ENCODE measurements at places on chromosomes 6 and 20.

GRCh38 chr6:116387374-116387773 lies 16.6 kb downstream of the DSE start:
- no peak for DNase-seq

DNA sequence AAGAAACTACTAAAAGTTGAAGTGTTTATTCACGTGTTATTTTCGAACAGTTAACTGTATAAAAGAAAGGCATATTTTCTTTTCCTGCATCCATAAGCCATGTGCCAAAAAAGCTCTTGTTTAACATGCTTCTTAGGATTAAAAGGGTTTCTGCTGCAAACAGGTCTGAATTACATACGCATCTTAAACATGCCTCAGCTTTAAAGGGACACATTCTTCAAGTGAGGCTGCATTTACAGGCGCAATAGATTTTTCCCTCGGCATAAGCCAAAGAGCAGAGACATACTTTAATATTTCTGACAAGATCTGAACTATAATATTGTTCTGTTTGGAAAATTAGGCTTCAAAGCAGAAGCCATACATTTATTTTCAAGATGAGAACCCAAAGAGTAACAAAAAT lies 39.4 kb downstream of the PDE7B start:
- DNase-seq, result no peak

DNA sequence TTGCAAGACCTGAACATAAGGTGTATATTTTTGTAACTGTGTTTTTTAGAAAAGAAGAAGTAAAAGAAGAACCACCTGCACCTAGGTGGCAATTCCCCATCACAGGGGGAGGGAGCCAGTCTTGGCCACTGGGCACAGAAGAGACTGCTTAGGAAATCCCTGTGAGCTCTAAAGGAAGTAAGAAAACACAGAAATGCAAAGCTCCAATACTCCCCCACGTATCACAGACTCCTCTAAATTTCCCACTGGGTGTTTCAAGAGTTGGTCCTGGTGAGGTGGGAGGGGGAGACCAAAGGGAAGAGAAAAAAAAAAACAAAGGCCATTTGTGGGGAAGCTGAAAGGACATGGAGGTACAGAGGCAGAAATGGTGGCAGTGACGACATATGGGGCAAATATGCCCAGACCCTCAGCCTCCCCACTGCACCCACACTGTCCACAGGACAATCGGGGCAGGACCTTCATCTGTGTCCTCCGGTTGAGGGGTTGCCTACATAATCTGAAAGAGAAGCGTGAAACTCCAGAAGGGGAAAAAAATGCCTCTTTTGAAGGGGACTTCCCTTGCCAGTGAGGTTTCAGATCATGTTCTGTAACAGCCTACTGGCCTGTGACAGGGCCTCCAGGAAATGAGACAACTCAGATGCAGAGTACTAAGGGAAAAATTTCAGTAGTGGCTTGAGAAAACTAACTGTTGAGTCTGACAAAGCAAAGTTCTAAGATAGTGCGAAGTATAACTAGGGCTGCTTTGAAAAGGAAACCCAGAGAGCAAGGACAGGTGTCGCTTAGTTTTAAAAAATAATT lies 226.2 kb upstream of the MARCKS start:
- no peak for DNase-seq

DNA sequence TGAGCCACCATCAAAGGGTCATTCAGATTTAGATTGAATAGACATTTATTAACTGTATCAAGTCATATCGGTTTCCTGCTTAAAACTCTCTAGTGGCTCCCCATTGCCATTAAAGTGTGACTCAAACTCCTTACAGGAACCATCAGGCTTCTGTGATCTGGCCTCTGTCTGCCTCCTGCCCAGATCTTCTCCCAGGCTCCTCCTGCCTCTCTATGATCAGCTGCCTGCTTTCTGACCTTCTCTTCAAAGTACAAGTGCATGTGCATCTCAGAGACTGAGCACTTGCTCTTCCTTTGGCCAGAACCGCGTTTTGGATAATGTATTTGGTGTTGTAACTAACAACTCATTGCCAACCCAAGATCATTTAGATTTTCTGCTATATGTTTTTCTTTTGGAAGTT lies 52.7 kb downstream of the IL20RA start:
- DNase-seq, result no peak

GRCh38 chr20:4811661-4812181 lies 90.0 kb downstream of the PRND start:
- peak; percentile 25 for DNase-seq

DNA sequence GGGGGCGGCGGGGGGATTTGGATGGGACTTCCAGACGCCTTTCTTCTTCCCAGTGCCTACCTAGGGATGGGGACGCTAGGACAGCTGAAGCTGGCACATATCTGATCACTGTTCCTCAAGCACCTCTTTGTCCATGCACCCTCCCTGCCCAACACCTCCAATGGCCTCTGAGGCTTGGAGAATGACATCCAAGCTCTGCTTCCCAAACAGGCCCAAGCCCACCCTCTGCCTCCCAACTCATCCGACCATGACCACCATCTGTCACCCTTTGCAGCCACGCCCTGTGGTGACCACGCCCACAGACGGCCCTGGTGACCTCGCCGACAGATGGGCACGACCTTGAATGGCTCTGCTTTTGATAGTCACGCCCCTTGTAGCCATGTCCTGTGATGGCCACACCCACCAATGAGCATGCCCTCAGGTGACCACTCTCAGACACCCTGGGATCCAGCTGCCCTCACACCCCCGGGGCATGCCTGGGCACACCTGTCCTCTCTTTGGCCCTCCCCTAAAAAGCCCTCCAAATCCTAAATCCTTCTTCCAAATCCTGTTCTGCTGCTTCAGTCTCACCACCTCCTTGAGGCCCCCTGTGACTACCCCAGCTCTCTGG lies 51.0 kb downstream of the SSR1 start:
- no peak for DNase-seq

DNA sequence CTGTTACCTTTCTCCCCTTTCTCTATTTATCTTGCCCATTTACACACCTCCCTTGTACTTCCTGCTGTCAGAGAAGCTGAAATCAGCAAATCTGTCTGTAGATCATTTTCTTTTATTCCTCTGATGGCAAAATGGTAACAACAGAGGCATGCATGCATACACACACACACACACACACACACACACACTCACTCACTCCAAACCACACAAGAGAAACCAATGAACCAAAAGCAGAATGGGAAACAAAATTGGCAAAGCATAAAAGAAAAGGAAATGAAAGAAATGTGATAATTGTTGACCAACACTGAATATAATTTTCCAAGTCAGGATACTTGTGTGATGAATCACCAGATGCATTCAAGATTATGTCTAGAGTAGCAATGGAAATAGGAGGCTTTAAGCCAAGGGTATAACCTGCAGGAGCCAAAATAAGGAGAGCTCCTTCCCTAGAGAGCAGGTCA lies 172.4 kb downstream of the PLCB4 start:
- DNase-seq, result no peak

DNA sequence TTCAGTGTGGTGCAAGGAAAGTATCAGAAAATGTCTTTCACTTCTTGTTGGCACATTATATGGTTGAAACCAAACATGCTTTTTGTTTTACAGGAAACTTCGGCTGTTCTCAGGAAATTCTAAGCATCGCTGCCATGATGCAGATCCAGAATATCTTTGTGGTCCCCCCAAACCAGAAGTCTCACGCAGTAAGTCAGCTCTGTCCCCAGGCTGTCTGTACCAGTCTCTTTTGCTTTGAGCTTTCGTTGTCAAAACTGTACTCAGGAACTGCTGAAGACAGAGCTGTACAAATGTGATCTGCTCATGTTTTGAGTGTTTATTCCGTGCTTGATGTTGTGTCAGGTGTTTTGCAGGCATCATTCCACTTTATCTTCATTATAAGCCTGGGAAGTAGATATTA lies 59.6 kb downstream of the DHX35 start:
- DNase-seq, result no peak

DNA sequence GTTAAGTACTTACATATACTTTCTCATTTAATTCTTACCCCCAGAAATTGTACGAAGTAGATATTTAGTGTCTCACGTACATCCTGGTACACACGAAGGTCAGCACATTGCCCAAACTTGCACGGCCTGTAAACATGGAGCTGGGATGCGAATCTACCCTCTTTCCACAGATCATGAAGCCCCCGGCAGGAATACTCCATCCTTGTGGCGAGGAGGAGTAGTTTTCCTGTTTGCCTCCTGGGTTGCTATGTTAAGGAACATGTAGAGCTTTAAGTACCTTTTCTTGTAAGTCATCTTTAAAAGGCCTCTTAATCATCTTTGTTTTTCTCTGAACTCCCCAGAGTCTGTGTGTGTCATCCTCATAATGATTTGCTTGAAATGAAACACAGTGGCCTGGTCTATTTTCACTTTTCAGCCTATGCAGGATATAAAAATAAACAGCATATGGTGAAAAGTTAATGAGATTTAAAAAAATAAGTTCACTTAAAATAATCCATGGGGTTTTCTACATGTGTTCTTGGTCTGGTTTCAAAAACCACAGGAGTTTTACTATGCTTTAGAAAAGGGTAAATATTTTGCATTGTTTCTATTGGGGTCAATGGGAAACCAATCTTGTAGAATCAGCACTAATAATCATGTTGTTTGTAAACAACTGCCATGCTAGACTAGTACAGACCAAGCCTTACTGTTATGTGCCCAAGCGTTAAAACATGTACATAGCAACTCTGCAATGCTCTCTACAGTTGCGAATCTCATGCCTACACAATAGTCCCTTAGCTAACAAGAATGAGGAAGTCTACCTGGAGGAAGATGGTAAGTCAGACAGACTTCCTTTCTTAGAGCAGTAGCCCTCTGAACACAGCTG lies 9.3 kb upstream of the ARID1B start:
- DNase-seq, result no peak

DNA sequence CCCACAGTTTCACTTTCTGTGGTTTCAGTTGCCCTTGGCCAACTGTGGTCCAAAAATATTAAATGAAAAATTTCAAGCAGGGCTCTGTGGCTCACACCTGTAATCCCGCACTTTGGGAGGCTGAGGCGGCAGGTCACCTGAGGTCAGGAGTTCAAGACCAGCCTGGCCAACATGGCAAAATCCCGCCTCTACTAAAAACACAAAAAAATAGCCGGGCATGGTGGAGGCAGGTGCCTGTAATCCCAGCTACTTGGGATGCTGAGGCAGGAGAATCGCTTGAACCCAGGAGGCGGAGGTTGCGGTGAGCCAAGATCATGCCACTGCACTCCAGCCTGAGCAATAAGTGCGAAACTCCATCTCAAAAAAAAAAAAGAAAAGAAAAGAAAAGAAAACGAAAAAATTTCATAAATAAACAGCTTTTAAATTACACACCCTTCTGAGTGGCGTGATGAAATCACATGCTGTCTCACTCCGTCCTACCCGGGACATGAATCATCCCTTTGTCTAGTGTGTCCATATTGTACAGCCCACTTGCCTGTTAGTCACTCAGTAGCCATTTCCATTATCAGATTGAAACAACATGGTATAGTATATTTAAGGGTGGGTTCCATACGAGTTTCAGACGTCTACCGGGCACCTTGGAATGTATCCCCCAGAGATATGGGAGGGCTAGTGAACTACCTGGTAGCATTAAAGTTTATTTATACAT lies 11.7 kb downstream of the PTPRK start:
- DNase-seq, result no peak
